Epithelial cell of proximal tubule (primary cell): ENCODE measurements at places on chromosomes 7 and 10.

GRCh38 chr10:113916053-113916452 lies 61.6 kb downstream of the NHLRC2 start:
- DNase-seq: no peak

GRCh38 chr10:95660283-95660682 lies 3.8 kb upstream of the ALDH18A1 start:
- peak; percentile 84 for DNase-seq

DNA sequence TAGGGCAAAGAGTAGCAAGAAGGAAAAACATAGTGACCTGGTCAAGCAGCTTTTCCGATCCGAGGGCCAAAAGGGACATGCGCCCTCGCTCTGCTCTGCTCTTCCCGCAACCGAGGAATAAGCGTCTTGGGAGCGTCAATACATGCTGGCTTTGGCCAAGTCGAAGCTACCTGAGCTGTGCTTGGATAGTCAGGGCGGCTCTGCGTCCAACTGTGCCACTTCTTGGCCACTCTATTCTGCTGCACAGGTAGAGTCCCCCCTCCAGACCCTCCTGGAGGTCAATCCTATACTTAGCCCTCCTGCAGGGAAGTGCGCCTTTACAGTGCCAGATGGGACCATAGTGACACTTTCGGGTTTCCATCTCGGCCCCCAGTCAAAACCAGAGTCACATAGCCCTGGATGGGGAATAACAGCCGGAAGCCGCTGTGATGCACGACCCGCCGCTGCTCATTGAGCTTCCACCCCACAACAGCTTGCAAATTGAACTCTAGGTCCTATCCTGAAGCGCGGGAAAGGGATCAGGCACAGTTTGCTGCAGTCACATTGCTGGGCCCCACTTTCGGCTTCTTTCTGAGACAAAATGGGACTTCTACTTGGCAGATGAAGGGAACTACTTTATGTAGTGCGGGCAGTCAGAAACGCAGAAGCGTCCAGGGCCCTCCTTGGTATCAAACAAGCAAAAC lies 1.1 kb upstream of the HPSE2 start:
- DNase-seq: no peak

DNA sequence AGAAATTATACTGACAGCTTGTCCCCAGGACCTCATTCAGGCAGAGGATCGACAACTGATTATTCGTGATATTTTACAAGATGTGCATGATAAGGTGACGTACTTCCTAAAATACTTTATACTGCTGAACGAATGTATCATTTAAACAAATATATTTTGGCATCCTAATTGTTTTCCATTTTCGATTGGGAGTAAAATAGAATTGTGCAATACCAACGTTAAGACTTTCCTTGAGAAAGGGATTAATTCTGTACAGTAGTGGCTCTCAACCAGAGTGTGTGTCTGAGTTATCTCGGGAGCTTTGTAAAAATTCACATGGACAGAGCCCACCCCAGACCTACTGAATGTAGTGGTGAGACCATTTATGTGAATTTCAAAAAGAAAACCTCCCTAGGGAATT lies 43.8 kb upstream of the STMP1 start:
- DNase-seq: no peak

DNA sequence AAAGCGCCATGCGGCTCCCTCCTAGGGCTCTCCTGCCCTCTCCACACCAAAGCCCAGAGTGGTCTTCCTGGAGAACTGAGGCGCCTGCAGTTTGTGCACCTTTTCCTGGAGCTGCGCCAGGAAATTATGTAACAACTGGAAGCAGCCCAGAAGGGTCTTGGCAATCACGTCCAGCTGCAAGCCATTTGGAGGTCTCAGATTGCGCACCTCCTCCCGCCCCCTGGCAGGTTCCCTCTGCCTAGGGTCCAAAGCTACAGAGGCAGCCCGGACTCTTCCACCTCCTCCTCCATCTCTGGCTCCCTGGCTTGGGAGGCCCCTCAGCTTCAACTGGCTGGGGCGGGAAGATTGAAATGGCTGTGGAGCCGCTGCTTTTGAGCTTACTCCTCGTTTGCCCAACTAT lies 34.0 kb upstream of the SFTPD start:
- no peak for DNase-seq

DNA sequence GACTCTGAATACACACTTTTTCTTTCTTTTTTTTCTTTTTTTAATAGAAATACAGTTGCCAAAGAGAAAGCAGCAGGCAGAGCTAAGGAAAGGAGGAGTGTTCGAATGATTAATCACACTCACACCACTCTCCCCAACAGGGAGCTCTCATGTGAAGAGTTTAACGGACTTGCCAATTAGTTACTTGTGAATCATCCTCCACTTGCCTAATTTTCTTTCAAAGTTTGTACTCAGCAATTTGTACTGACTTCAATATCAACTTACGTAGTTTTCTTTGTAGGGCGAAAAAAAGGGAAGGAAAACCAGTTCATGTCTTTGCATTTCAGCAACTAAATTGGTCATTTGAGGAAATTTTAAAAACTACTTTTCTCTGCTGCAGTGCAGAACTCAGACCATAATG lies 109.2 kb downstream of the PIP4K2A start:
- DNase-seq: peak; percentile 92

DNA sequence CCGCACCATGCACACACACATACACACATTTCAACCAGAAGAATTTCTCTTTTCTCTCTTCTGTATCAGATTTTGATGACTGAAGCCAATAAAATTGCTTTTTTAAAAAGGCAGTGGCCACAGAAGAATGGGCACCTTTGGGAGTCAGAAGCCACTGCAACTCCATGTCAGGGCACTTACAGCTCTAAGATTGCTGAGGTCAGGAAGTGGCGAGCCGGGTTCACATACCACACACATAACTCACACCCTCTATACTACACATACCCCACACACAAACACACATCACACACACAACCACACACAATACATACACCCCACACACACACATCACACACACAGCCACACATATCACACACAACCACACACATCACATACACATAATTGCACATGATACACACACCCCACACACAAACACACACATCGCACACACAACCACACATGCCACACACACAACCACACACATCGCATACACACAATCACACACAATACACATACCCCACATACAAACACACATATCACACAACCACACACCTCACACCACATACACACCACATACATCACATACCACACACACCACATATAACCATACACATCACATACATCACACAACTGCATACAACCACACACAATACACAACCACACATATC lies 31.2 kb downstream of the GPRIN2 start:
- DNase-seq: peak; percentile 75

DNA sequence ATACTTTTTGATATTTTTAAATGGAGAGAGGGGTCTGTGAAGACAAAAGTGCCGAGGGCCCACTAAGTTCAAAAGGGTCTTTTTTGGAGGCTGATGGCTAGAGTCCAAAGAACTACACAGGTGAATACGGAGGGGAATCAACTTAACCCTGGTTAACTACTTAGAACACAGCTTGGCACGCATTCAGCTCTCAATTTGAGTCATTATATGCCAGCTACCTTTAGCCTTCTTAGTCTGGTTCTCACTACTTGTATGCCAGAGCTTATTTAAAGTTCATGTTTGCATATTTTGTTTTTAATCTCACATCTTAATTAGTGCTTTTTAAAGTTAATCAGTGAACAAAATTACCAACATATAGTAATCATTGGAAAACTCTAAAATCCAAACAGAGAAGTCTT lies 80.8 kb downstream of the VWDE start:
- no peak for DNase-seq

- no peak for DNase-seq
Observed at GRCh38 chr7:24025094-24025493, 258.9 kb upstream of the NPY start.

- no peak for DNase-seq
Observed at GRCh38 chr10:113025487-113025886, 75.4 kb downstream of the TCF7L2 start.

DNA sequence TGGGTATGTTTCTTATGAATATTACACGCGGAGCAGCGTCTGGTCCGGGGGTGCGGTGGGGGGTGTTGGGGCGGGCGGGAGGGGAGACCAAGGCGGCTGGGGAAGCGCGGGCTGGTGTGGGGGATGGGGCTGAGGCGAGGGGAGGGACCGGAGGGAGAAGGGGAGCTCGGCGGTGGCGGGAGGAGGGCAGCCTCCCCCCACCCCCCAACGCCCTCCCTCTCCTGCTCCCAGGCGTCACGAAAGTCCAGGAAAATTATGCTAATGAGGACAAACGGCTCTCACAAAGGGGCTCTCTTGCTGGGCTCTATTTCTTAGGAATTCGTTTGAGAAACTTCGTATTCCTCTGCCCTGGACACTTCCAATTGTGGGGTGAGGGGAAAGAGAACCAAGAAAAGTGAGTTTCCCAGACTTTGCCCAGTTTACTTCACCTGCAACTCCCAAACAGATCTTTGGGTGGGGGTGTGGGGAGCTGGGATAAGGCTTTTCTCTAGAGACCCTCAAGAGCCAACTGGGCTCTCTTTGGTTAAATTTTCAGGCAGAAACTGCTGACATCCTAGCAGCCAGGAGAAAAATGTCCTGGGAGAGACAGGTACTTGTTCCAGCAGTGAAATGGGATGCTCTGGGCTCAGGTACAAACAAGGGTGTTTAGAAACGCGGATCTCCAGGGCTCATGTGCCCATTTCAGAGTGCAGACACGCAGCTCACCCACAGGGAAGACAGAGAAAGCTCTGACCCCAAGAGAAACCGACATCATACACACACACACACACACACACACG lies 11.7 kb upstream of the HOXA2 start:
- DNase-seq: no peak

DNA sequence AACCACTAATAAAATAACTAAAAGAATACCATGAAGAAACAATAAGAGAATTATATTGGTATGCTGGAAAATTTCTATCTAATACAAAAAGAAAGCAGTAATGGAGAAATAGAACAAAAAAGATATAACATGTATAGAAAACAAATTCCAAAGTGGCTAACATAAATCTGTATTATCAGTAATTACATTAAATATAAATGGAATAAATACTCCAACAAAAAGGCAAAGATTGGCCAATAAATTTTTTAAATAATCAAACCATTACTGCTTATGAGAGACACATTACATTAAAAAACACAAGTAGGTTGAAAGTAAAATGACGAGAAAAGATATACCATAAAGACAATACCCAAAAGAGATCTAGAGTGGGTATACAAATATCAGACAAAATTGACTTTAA lies 90.0 kb downstream of the ARHGAP22 start:
- no peak for DNase-seq

GRCh38 chr7:36298106-36298505 lies 91.6 kb upstream of the ANLN start:
- no peak for DNase-seq

GRCh38 chr7:105249216-105249615 lies 139.5 kb downstream of the SRPK2 start:
- DNase-seq: no peak

DNA sequence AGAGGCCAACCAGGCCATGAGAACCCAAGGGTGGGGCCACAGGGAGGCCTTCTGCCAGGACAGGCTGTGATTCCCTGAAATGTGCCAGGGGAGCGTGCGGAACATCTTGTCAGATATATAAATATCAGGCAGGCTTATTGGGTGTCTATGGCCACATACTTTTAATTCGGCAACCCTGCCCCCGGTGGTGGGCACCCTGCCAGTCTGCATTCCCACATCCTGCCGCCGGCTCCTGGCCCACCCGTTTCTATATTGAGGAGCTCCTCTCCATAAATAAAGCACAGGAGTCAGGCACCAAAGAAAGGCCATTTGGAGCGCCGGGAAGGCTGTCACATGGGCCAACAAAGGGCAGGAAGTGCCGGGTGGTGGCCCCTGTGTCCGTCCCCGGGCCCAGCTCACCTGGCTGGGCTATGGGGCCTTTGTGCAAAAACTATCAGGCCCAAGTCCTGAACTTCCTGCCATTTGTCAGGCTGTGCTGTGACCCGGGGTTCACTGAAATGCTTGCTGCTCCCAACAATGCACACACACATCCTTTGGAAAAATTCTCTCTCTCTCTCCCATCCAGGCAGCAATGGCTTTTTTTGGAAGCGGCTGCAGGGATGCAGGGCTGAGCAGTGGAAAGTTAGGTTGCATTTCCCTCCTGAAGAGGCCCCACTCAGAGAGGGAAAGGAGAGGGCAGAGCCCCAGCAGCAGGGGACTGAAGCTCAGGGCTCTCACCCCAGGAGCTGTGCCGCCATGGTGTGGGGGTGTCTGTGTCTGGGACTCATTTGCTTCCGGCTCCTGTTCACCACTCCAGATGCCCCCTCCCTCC lies 25.0 kb upstream of the PODXL start:
- DNase-seq: no peak

DNA sequence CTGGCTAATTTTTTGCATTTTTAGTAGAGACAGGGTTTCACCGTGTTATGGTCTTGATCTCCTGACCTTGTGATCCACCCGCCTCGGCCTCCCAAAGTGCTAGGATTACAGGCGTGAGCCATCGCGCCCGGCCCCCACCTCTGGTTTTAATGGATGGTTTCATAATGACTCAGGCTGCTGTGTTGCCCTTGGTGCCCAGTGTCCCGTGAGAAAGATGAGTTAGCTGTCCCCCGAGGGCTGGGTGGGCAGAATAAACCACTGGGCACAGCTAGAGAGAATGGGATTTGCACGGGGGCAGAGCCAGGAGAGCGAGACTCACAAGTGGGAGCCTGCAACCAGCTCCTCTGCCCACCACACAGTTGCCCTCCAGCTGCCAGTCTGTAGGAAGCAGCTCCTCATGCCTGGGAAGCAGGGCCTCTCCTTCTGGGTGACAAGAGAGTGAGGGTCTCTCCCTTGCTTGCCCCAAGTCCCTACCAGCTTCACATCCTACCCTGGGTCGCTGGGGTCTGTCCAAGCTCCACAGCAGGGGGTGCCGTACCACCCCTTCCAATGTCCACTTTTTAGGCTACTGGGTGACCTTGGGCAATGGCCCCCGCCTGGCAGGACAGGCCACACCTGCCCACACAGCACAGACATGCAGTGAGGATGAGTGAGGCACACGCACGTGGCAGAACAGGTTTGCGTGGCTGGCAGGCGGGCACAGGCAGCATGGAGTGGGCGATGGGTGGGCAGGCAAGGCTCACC lies 16.1 kb upstream of the NDST2 start:
- peak; percentile 39 for DNase-seq

- DNase-seq: no peak
Observed at GRCh38 chr10:42933448-42934340, 143.2 kb upstream of the RET start.

GRCh38 chr10:72588266-72588665 lies 37.6 kb downstream of the MICU1 start:
- DNase-seq: no peak
